Stimulated activated CD4-positive, alpha-beta T cell treated with anti-CD3 and anti-CD28 coated beads, Interleukin-4, amount 100 ng/mL, for 24 hours (primary cell): ENCODE measurements at places on chromosomes 3 and 15.

- DNase-seq = no peak
Observed at GRCh38 chr15:101521591-101521990, 32.1 kb upstream of the PCSK6 start.

DNA sequence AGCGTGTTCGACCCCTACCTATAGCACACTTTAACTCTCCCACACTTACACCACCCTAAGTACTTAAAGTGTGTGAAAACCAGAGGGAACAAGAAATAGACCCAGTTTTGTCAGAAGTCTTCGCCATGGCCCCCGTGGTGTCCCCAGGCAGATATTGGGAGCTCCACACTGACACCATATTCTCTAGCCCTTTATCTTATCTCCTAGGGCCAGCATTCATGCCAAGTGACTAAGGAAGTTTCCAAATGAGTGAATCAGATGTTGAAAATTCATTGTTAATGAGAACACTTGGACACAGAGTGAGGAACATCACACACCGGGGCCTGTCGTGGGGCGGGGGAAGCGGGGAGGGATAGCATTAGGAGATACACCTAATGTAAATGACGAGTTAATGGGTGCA is 31.8 kb downstream of the P3H2 start:
- no peak for DNase-seq

GRCh38 chr3:185733980-185734724 is 90.7 kb downstream of the IGF2BP2 start:
- no peak for DNase-seq

GRCh38 chr3:185702262-185703225 is 116.4 kb downstream of the SENP2 start:
- DNase-seq = no peak

GRCh38 chr3:30664884-30665283 is 58.5 kb downstream of the TGFBR2 start:
- no peak for DNase-seq
